ENCODE measurements at places on chromosomes 11 and 22.
A peak's percentile ranks its signal among the peaks of the same experiment; 100 is the strongest.

GRCh38 chr11:32706985-32707741 is 87.3 kb downstream of the CCDC73 start:
- no peak for DNase-seq

- no peak for DNase-seq
Observed at GRCh38 chr11:71962428-71963038, 33.7 kb downstream of the RNF121 start.

- DNase-seq = no peak
Observed at GRCh38 chr11:26465274-26465673, 106.8 kb downstream of the MUC15 start.

GRCh38 chr11:14223636-14224288 is 135.2 kb downstream of the RRAS2 start:
- no peak for DNase-seq

- no peak for DNase-seq
Observed at GRCh38 chr22:35410663-35411034, 10.7 kb downstream of the MCM5 start.

DNA sequence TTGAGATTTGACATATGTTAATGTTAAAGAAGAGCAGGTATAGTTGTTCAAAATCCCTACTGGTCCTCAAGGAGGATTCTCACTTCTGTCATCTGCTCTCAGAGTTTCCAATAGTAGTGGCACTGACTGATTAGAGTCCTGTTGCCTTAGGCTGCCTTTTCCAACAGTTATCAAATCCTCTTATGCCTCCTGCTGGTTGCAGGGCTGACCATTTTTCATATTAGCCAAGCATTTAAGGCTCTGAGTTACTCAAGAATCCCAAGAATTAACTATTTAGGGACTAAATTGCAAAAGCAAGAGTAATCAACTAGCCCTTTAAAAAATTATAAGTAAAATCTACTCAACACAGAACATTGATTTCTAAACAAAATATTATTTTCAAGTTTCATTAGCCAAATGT is 212.0 kb upstream of the CHORDC1 start:
- no peak for DNase-seq

DNA sequence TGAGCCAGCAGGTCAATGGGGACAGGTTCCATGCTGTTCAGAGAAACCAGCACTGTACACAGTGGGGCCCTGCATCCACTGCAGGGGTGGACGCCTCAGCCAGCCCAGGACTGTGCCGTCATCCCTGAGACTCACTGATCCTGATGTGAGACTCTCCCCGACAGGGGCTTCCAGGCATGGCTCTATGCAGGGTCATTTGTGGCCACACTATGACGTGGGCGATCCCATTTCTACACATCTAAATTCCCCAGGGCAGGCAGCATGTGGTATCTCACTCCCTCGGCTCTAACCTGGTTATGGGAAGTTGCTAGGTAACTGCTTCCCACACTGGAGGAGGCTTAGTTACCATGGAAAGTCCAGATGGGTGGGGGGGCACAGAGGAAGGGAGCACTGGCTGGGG is 14.2 kb upstream of the FAM83F start:
- no peak for DNase-seq

DNA sequence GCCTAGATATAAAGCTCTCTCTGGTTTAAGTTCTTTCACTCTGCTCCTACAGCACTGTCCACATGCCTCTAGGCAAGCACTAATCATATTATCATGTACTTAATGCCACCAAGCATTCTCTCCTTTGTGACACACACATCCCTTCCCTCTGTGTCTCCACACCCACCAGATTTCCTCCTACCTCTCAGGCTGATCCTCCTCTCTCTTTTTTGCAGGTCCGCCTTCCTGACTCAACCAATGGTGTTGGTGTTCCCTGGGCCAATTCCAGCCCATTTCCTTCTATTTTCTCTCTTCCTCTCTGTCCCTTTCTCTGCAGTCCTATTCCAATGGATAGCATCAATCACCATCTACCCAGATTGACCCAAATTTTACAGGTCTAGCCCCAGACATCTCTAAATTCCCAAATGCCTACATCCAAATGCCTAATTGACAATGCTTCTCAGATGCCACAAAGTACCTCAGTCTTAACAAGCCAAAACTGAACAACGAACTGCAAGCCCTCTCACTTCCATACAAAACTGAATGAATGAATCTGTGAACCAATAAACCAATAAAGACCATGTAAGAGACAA is 504 bp upstream of the ZNF215 start:
- DNase-seq = no peak

- no peak for DNase-seq
Observed at GRCh38 chr11:396511-396947, 2.5 kb downstream of the PKP3 start.

GRCh38 chr11:112975493-112975892 is 14.3 kb downstream of the NCAM1 start:
- no peak for DNase-seq

- DNase-seq = no peak
Observed at GRCh38 chr11:70528794-70529580, 130.7 kb downstream of the CTTN start.

- no peak for DNase-seq
Observed at GRCh38 chr22:35488513-35488912, 52.1 kb upstream of the RASD2 start.

DNA sequence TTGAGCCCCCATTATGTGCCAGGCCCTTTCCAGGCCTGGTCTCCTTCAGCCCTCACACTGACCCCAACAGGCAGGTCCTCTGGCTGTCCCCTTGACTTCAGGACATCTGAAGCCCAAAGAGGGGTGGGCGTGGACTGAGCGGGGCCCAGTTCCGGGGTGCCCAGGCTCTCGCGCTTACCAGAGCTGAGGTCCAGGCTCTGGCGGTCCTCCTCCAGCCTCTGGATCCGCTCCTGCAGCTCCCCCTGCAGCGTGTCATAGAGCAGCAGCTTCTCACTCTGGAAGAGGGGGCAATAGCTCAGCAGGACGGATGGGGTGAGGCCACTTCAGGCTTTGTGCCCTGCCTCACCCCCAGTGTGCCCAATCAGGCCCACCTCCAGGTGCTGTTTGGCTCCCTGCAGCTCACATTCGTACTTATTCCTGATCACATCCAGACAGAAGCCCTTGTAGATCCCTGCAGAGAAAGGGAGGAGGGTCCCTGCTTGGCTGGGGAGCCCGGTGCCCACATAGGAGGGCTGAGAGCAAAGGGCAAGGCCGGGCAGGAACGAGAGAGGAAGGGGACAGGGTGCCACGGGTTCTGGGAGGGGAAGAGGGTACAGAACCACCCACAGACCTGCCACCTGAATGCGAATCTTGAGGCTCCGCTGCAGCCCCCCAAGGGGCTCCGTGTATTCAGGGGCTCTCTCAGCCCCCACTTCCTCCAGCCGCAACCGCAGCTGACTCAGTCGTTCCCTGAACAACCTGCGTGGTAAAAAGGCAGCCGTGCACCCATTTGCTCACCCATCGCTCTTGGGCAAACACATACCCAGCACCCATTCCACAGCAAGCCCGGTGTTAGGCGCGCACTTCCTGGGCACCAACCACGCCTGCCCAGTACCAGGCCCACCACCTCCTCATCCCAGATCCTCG is 4.1 kb downstream of the BRMS1 start:
- no peak for DNase-seq

GRCh38 chr11:65221026-65221425 is 39.3 kb downstream of the CAPN1 start:
- no peak for DNase-seq

DNA sequence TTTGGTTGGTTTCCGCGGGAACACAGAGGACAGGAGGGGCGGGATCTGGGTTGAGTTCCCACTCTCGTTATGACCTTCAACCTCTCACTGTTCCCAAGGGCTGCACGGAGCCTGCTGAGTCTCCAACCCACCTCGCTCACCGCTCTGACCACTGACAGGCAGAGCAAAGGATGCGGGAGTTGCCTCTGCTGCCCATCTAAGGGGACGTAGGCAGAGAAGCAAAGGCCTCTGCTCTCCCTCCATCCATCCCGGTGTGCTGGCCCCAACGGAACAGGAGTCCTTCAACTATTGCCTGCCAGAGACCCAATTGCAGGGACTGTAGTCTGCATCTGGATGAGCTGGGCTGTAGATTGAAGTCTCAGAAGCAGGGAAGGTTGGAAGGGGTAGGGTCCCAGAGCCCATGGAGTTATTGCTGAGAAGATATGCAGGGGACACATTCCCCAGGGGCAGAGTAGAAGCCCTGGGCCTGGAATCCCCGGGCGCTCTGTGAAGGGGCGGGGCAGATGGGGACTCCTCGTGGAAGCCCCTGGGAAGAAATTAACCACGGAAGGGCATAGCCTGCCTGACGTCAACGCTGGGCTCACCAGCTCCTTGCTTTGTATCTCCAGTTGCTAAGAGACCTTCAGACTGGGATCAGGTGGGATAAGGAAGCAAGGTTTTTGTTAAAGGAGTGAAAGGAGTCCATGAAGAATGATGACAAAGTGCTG is 12.7 kb upstream of the FXYD2 start:
- DNase-seq = no peak

- DNase-seq = no peak
Observed at GRCh38 chr11:65111159-65111743, 421 bp upstream of the TM7SF2 start.

DNA sequence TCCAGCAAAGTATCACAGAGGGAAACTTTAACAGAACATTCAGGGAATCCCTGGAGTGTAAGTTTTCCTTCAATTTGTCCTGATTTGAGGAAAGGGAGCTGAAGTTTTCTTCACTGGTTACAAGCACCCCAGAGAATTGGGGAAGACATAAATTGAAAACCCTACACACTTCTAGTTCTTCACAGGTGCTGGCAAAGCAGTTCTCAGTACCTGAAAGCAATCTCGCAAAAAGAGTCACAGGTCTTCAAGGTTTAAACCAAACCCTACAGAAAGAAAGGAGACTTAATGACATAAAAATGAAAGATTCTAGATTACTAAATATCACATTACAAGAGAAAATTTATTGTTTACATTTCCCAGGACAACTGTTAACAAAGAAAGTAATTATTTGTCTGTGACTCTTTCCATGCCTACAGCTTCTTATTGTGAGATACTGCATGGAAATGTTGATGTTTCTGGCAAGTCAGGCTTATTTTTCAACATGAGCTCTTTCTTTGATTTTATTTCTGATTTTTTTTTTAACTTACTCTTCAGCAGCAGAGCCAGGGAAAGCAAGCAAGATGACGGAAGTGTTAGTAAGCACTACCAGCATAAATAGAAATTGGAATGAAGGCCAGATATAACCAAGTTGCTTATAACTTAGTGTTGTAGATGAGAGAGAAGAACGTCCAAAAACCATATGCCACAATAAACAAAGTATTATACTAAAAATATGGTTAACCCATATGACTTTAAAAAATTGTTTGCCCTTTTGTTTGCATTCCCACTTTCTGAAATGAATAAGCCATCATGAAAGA is 44.1 kb downstream of the FANCF start:
- DNase-seq = no peak

DNA sequence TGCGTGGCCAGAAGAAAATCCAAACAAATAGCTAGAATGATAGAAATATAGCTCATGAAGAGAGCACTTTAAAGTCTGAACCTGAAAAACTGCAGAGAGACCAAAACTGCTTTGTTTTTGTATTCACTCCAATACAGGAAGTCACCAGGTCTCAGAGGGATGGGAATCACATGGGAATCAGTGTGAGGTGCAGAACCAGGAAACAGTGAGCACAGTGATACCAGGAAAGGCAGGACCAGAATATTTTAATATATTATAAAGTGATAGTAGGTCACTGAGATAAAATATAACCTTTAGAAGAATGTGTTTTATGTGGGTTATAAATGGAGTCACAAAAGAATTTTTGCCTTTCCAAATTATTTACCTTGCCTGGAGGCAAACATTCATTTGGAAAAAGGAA is 277.3 kb downstream of the CASP12 start:
- no peak for DNase-seq

DNA sequence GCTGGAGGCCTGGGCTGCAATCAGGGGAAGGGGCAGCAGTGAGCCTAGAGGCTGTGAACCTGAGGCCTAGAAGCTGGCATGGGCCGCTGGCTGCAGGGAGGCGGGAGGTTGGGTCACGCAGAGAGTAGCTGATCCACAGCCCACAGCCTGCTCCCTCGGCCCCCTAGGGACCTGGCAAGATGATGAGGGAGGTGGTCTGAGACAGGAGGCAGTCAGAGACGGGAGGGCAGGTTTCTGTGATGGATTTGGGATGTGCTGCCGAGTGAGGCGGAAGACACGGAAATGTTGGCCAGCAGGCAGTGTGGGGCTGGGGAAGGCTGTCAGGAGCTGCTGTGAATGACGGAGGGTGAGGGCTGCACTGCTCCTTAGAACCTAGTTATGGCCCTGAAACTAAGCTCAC is 22.7 kb downstream of the LRFN4 start:
- no peak for DNase-seq

DNA sequence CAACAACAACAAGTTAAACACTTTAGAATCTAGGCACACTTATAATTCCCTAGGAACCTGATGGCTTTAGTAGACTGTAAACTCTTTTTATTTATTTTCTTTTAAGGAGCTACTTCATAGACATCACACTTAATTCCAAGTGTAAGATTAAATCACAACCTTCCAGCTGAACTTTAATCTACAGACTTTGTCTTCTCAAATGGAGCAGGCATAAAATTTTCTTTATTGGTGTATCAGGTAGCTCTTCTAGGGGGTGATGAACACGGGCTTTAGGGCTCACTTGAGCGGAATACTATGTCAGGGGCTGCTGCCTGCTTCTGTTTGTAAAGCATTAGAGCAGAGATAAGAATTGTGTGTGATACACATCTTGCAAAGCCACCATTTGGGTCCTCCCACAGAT is 525.8 kb upstream of the FAT3 start:
- DNase-seq = no peak

DNA sequence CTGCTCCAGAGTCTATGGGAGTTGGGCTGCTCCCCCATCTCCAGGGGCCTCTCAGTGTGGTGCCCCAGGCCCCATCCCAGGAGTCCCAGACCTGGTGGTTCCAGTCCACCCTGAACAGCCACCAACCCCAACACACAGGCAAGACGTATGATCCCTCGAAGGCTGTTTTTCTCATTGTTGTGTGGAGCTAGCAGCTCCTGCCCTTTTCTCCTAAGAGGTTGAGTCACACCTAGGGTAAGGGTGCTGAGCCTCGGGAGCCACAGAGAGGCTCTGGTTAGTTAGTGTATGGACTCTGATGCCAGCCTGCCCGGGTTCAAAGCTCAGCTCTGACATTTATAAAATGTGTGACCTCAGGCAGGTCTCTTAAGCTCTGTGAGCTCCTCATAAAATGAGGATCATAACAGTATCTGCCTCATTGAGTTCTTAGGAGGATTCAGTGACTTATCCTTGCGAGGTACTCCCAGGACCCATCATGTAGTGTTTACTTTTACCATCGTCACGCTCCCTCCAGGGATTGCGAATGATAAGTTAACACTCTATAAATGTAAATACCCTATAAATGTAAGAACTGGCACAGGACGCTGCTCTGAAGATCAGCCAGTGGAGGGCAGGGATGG is 47.2 kb downstream of the FBLN1 start:
- no peak for DNase-seq

GRCh38 chr11:72379384-72380131 is 54.8 kb downstream of the CLPB start:
- no peak for DNase-seq

GRCh38 chr11:92711926-92712325 is 257.5 kb upstream of the MTNR1B start:
- DNase-seq = no peak

GRCh38 chr22:39343259-39344045 is 6.3 kb upstream of the SYNGR1 start:
- DNase-seq = peak; percentile 60

- DNase-seq = no peak
Observed at GRCh38 chr11:100460426-100460825, 226.7 kb upstream of the ARHGAP42 start.
